GM23338 (cell line): ENCODE measurements at places on chromosomes 11 and 22.

GRCh38 chr11:127273593-127274327 lies 273.2 kb upstream of the KIRREL3 start:
- DNase-seq, result no peak

GRCh38 chr22:24845041-24845898 lies 39.3 kb downstream of the SGSM1 start:
- no peak for DNase-seq

DNA sequence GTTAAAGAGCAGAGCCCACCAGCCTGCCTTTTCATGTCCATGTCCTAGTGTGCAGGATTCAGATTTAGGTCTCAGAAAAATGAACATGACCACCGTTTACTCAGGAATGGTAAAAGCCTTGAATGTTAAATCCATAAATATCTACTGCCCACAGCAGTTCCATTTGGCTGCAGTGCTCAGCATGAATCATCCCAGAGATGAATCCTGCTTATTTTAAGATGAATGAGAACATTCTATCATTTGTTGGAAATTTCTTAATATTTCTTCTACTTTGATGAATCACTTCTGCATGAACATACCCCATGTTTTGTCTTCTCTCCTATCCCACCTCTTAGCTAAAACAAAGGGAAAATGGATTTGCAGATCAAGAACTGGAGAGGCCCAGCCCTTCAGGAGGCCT lies 47.5 kb upstream of the AQP11 start:
- DNase-seq, result no peak

GRCh38 chr22:35758394-35758793 lies 40.7 kb downstream of the APOL5 start:
- no peak for DNase-seq

GRCh38 chr11:100741866-100742625 lies 55.0 kb downstream of the ARHGAP42 start:
- no peak for DNase-seq

- no peak for DNase-seq
Observed at GRCh38 chr22:43293259-43293654, 49.9 kb downstream of the SCUBE1 start.
